ENCODE measurements at places on chromosomes 16 and 17.

GRCh38 chr17:40410082-40410481 lies 7.6 kb downstream of the TOP2A start:
- no peak for DNase-seq

- DNase-seq, result no peak
Measured at GRCh38 chr17:39752241-39752881, 14.6 kb downstream of the GRB7 start.

DNA sequence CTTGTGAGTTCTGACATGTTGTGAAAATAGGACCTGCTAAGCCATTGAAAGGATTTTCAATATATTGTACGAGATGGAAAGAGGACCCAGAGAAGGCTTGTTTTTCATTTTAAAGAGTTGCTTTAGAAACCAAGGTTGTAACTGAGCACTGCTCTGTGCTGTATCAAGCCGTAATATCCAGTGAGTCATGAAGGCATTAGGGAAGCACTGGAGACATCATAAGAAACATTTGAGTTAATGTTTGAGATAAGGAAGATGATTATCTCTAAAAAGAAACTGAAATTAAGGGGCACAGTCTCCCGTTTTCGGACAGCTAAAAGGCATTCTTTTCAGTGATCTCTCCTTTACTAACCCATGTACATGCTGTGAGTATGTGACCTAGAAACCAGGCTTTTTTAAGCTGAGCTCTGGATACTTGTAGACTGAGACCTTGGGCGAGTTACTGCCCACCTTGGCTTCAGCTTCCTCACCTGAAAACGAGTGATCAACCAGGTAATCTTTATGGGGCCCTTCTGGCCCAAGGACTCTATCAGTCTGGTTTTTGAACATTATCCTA lies 149.2 kb upstream of the TBX2 start:
- DNase-seq, result peak; percentile 62

DNA sequence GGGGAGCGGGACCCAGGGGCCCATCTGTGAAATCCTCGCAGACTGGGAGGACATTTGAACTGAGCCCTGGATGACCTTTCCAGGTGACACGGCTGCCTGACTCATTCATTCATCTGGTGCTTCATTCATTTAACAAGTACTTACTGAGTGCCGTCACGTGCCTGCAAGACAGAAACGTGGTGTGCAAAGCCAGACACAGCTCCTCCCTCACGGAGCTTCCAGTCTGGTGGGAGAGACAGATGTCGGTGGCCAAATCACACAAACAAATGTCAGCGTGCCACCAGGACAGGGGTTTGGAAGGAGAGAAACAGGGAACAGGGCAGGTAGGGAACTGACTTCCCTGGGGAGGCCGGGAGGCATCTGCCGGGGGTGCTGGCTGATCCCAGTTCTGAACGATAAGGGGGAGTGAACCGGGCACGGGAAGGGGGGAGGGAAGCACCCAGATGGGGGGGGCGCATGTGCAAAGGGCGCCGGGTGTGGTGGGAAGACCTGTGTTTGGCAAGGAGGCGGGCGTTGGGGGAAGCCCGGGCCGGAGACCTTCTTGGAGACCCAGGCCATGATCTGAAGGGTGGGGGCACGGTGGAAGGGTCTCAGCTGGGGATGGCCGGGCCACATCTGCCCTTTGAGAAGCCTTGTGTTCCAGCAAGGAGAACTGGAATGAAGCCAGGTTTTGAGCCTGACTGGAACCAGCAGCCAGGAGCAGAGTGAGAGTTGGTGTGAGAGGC lies 93.6 kb upstream of the CIBAR2 start:
- peak; percentile 17 for DNase-seq

GRCh38 chr16:6023449-6023848 lies 925.9 kb upstream of the EEF2KMT start:
- no peak for DNase-seq

Data from EL (cell line).